Immature natural killer cell (primary cell): ENCODE measurements at places on chromosomes 2 and 18.

DNA sequence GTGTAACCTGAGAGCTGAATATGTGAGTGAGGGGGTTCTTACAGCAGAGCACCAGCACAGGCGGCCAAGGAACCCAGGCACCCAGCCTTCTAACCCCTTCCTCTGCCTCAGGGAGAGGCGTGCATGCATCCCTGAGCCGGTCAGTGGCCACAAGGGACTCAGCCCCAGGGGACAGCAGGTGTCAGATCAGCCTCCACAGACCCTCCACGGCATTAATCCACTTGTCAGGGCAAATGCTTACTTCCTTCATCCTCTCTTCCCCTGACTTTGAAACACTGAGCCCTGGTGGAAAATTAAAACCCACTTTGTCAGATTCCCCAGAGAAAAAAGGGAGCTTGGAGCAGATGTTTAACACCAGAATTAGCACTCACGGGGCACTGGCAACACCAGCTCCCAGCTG lies 60.5 kb upstream of the SMAD2 start:
- no peak for DNase-seq

- DNase-seq = no peak
Measured at GRCh38 chr18:7598167-7599047, 31.3 kb downstream of the PTPRM start.

DNA sequence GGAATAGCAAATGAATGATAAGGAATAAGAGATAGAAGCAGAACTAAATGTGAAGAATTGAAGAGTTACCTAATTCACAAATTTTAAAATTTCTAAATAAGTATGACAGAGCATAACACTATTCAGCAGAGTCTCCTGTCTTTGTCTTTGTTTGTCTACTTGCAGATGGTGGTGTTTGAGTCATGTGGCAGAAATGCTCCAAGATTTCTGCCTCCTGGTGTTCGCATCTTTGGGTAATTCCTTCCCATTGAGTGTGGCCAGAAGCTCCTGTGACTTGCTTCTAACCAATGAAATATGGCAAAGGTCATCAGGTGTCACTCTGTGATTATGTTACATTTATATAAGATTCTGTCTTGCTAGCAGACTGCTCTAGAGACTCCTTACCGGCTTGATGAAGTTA lies 45.6 kb upstream of the GALNT3 start:
- no peak for DNase-seq

DNA sequence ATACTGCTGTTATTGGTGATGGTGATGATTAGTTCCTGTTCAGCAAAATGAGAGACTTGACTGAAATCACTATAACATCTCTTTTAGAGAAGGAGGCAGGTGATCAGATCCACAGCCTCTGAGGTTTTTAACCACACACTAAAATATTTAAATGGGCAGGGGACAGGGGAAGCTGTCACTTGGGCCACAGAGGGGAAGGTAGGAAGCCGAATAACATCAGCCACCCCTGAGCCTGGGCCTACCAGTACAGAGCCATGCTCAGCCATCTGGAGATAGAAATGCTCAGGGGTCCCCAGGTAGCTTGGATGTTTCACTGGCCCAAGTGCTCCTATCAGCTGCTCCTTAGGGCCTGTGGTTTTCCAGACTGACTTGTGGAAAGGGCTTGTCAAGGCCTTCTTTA lies 122.3 kb downstream of the MRO start:
- no peak for DNase-seq

DNA sequence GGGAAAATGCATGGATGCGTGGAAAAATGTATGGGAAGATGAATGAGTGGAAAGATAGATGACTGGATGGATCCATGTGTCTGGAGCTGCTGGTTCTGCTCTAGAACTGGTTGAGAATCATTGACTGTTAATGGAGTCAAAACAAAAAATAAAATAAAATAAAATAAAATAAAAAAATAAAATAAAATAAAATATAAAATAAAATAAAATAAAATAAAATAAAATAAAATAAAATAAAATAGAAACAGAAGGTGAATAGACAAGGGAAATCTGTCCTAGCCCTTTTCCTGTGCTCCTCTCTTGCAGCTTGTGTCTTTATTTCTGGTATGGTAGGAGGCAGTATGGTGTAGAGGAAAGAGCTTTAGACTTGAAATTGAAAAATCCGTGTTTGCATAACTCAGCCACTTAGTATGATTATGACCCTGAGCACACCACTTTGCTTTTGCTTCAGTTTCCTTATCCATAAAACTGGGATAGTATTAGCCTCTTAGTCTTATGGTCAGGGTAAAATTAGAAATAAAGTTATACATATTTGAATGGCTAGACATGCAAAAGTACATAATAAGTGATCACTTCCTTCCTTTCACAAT lies 51.0 kb downstream of the PSD4 start:
- no peak for DNase-seq

- no peak for DNase-seq
Measured at GRCh38 chr2:126042089-126042488, 613.9 kb upstream of the GYPC start.

DNA sequence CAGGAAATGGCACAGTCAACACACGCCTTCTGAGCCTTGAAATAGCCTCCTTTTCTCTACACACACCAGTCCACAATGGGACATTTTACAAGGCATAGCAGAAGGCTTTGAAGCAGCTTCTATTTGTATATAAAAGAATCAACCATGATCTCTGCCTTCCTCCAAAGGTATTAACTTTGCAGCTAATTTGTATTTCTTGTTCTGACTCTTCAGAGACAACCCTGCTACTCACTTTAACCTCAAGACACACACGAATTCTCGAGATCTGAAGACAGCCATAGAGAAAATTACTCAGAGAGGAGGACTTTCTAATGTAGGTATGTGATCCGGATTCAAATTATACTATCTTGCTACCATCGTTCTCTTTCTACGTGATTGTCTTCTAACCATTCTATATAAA lies 104.6 kb downstream of the VIT start:
- no peak for DNase-seq

DNA sequence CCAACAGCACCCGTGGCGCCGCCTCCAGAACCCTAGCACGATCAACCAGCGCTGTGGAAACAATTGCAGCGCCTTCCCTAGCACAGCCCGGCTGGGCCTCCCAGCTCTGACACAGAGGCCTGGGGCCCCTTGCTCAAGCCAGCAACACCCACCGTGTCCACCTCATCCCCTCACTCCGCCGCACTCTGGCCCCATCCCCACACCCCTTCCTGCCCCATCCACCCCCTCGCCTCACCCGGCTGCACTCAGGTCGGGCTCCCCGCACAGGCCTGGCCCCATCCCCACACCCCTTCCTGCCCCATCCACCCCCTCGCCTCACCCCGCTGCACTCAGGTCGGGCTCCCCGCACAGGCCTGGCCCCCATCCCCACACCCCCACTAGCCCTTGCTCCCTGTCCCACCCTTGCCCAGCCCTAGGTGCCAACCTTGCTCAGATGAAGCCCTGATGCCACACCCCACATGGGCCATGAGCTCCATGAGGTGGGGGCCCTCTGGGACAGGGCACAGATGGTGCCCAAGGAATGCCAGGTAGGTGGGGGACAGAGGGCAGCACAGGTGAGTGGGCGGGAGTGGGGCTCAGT lies 28.7 kb downstream of the KIF1A start:
- no peak for DNase-seq

DNA sequence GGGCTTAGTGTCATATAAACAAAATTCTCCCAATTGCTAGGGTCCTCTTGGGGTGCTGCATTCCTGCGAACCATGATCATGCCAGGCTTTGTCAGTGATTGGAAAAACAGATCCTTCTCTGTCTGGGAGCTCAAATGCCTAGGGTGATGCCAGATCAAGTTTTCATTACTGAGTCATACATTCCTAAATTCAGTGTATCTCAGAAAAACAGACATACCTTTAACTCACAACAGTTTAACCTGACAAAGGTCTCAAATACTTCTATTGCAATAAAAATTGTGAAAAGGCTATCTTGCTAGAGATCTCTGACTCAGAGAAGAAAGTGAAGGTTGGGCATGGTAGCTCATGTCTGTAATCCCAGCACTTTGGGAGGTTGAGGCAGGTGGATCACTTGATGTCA lies 86.9 kb downstream of the SH3YL1 start:
- DNase-seq = no peak

DNA sequence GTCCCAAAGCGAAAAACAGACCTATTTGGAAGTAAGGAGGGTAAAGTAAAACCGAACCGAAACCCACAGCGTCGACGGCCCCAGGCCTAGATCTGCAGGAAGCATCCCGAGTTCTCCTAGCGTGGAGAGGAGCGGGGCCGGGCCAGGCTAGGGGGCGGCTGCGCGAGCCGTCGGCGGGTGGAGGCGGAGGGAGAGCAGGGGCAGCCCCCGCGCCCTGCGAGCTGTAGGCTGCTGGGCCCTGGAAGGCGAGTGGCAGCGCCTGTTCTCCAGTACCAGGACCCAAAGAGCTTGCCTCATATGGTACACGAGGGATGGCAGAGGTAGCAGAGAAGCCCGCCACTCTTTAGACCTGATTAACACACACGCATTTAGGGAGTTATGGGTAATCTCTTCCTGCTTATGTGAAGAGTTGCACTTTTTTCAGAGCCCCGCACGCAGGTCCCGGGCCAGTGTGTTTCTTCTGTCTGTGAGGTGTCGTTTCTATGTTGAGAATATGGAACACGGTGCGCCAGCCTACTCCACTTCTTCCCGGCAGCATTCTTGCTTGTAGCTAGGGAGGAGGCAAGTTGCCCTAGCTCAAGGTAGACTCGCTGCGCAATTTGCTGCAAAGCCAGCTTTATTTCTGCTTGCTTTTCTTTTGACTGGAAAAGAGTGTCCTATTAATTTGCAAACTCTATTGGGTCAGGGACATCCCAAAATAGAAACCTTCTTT lies 71.1 kb downstream of the ARHGEF33 start:
- DNase-seq = no peak

- no peak for DNase-seq
Measured at GRCh38 chr18:59481436-59481835, 122.4 kb upstream of the LMAN1 start.

GRCh38 chr18:73119574-73119973 lies 251.8 kb upstream of the NETO1 start:
- DNase-seq = no peak

GRCh38 chr18:31512203-31512764 lies 14.3 kb downstream of the DSG2 start:
- DNase-seq = no peak

DNA sequence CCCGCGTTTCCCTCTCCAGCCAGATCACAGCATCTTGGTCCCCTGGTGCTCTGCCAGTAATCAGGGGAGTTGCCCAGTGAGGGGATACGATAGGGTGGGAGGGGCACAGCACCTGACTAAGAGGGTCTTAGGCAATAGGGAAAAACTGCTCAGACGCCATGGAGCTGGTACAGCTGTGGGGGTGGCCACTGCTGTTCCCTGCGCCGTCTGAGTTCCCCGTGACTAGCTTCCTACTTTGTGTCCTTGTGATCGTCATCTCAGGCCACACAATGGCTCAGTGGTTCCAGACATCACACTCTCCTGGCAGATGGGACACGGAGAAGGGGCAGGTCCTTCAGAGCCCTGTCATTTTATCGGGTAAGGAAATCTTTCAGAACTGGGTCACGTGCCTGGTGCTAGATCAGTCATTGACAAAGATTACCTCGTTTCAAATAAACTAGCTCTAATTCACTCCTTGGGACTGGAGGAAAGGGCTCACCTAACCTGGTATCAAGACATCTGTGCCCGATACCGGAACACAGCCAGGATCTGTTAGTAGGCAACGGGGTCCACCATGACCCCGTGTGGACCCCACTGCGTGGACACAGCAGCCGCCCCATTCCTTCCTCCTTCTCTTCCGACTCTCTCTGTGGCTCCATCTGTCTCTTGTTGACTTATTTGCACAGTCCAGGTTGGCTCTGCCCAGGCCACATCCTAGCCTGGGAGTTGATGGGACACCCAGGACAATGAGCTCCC lies 101.6 kb downstream of the PTGR3 start:
- no peak for DNase-seq
